ENCODE measurements at places on chromosomes 11 and 22. TPM values are rescaled to one million over a fixed set of nuclear protein-coding genes. Genes with fewer than 3 reads are reported as not detected.

The IRAG1 gene
- total RNA-seq: 4.2 TPM

DNA sequence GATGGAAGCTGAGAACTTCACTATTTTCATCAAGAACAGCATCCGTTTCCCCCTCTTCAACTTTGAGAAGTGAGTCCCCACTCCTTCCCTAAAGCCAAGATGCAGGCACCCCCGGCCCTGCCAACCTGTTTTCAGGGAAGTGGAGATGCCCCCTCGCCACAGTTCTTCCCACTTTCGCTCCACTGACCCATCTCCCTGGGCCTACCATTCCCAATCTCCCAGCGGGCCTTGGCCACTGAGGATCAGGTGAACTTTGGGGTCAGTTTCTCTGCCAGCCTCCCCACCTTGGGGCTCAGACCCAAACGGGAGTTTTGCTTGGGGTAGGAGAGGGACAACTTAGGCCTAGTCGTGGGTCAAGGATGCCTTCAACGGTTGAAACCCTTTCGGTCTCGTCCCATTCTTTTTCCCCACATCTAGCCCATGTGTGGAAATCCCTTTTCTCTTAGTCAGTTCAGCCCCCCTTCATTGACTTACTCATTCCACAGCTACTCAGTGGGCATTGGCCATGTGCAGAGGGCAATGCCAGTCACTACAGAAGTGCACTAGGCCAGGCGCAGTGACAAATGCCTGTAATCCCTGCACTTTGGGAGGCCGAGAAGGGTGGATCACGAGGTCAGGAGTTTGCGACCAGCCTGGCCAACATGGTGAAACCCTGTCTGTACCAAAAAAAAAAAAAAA is 10.6 kb downstream of the P2RX3 start:
- no peak overlapping the region for H3K27ac ChIP-seq
- peaks cover 7% of the 10 kb centered on the region for H3K36me3 ChIP-seq
- peak overlapping the region; percentile 46 for H3K4me3 ChIP-seq

- H3K27me3 ChIP-seq: peaks cover 7% of the 10 kb centered on the region
- no peaks in the 10 kb centered on the region for H3K4me1 ChIP-seq
- no peak overlapping the region for H3K4me3 ChIP-seq
- H3K27ac ChIP-seq: no peak overlapping the region
Observed at GRCh38 chr22:39148727-39149535, 3.5 kb downstream of the CBX7 start.

GRCh38 chr11:127492029-127492428 is 491.5 kb upstream of the KIRREL3 start:
- DNase-seq: no peak
- peaks cover 7% of the 10 kb centered on the region for H3K4me1 ChIP-seq
- H3K27me3 ChIP-seq: peaks cover 2% of the 10 kb centered on the region
- no peak overlapping the region for H3K4me3 ChIP-seq

The KCNJ4 gene
- total RNA-seq: 0.86 TPM

The PICALM gene
- 117 TPM for total RNA-seq

GRCh38 chr11:7612056-7612660 is 61.1 kb downstream of the CYB5R2 start:
- H3K27ac ChIP-seq: no peak overlapping the region
- H3K4me1 ChIP-seq: no peaks in the 10 kb centered on the region
- no peak for DNase-seq
- H3K4me3 ChIP-seq: no peak overlapping the region

The ASCC2 gene
- 67.8 TPM for total RNA-seq

DNA sequence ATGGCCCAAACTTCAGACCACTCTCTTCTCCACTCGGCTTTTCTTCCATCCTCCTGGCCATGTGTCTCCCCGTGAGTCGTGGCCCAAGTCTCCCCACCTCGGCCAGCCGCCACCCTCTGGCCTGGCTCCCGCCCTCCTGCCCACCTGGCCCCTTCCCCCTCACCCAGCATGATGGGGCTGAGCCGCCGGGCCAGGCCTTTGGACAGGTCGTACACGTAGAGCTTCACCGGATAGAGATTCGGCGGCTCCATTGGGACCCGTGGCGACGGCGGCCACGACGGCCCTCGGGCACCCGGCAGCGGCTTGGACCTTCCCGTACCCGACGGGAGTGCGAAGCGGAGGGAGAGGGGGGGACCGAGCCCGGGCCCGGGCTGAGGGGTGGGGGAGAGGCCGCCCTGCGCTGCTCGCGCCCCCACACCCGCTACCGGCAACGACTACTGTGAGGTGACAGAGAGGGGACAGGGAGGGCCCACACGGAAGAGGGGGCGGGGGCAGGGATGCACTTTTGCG is at the start of gene DESI1:
TSS of gene DESI1 (minus strand) at position 455 of the 510 bp plus-strand sequence. CDS start at position 251, 204 bp downstream.
- peak within 1 kb of the TSS; percentile 92 for H3K27ac ChIP-seq
- peaks cover 9% of the 10 kb centered on the region for H3K4me1 ChIP-seq
- peaks cover 3% of the 10 kb centered on the region for H3K27me3 ChIP-seq
- H3K36me3 ChIP-seq: no peaks in the 10 kb centered on the region
- no peak for DNase-seq

DNA sequence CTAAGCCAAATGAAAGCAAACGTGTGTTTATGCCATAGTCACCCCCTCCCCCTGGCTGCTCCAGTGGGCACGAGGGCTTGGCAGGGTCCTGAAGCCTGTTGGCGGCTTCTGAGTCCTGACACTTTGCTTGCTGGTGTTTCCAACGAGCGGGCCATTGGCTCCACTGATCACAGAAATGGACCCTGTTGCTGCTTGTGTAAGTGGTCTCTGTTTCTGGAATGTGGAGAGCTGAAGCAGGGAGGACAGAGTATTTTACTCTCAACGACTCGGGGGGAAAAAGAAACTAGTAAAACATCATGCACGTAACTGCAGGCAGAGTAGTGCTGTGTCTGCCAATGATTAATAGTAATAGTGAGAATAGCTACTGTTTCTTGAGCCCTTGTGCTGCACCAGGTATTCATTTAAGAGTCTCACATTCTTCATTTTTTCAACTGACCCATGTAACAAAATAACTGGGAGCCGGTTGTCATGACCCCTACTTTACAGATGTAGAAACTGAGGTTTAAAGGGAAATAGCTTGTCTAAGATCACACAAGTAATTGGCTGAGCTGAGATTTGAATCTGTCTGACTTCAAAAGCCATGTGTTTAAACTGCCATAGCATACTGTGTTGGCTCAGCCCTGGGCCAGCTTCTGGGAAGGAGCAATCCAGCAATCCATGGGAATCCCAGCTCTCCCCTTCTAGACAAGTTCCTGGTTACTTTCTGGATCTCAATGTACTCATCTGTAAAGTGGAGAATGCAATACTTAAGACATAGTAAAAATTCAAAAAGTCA is 526.7 kb downstream of the INSC start:
- no peak for DNase-seq
- H3K4me1 ChIP-seq: no peaks in the 10 kb centered on the region
- H3K36me3 ChIP-seq: no peaks in the 10 kb centered on the region

All from glutamatergic neuron (in vitro differentiated cells).